ENCODE measurements at places on chromosomes 2 and 18.

DNA sequence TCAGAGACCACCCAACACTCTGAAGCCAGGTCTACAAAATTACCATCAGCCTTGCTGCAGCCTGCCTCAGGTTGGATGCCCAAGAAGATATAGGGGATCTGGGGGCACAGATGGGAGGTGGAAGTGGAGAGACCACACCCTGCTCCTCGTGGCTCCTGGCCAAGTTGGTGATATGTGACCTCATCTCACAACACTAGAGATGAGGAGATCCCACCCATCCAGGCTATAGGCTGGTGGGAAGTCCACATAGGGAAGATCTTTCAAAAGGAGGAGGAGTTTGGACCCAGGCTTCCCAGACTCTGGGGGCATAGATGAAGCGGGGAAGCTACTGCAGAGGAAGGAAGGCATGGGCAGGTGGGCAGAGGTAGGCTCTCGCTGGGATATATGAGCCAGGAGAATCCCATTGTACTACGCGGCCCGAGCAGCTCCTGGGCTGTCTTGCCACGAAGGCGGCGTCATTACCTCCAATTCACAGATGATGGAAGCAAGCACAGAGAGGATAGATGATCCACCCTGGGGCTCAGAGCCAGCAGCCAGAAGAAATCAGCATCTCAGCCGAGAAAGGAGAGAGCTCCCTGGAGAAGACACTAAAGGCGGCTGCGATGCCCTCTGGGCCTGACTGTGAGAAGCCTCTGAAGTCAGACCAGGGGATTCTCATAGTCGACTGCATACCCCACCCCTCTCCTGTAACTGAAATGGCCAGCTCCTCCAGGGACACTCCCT, 96.0 kb downstream of the RHOB start:
- no peak for DNase-seq

DNA sequence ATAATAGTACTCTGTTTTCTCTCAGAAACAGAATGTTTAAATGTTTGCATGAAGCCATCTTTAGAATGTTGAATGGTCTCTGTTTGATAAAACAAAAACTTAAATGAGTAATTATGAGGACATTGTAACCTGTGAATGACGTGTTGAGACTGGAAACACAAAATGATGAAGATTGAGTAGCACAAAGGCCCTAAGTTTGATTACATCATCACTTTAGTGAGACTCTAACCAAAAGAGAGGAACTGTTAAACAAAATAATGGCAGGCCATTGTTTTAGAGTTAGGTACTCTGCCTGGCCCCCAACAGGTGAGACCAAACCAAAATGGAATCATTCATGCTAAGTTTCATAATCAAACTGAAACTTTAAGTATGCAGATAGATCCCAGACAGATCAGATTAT, 1561.7 kb upstream of the SLC39A10 start:
- no peak for DNase-seq

GRCh38 chr2:23618794-23619530, 234.0 kb downstream of the KLHL29 start:
- no peak for DNase-seq

- DNase-seq: no peak
Measured at GRCh38 chr2:238168196-238169047, 9.7 kb downstream of the ERFE start.

GRCh38 chr2:15218423-15219086, 342.6 kb downstream of the NBAS start:
- no peak for DNase-seq

- DNase-seq: no peak
Measured at GRCh38 chr2:200757399-200757798, 54.3 kb upstream of the BZW1 start.

- DNase-seq: no peak
Measured at GRCh38 chr2:203532957-203533658, 2.0 kb downstream of the RAPH1 start.

DNA sequence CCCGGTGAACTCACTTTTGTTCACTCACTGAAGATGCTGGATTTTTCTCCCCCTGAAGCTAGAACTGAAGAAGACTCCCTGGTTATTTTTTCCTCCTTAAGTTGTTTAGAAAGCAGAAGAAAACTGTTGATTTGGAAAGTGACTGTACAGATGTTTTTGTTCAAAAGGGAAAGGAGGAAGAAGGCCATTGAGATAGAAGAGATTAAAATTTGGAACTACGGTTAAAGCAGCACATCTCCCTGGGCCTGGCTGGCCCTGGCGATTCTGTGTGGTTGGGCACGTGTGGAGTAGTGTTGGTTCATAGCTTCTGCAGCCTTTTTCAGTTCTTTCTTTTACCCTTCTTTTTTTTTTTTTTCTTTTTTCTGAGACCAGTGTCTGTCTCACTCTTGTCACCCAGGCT, 109.2 kb downstream of the MAP4K4 start:
- no peak for DNase-seq

- DNase-seq: no peak
Measured at GRCh38 chr2:168304024-168304681, 56.8 kb upstream of the STK39 start.

DNA sequence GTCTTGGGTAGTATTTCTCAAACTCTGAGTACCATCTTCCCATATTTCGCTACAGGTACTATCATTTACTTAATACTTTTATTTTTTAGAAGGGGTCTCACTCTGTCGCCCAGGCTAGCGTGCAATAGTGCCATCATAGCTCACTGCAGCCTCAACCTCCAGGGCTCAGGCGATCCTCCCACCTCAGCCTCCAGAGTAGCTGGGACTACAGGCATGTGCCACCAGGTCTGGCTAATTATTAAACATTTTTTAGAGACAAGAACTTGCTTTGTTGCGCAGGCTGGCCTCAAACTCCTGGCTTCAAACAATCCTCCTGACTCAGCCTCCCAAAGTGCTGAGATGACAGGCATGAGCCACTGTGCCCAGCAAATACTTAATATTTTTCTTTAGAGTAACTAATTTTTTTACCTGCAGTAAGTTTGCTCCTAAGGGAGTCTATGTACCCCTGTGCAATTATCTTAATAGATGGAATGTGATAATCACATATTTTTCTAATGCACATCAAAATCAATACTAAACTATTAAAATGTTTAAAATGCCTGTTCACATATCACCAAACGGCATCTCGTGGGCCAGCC, 100.6 kb upstream of the ST3GAL5 start:
- no peak for DNase-seq

DNA sequence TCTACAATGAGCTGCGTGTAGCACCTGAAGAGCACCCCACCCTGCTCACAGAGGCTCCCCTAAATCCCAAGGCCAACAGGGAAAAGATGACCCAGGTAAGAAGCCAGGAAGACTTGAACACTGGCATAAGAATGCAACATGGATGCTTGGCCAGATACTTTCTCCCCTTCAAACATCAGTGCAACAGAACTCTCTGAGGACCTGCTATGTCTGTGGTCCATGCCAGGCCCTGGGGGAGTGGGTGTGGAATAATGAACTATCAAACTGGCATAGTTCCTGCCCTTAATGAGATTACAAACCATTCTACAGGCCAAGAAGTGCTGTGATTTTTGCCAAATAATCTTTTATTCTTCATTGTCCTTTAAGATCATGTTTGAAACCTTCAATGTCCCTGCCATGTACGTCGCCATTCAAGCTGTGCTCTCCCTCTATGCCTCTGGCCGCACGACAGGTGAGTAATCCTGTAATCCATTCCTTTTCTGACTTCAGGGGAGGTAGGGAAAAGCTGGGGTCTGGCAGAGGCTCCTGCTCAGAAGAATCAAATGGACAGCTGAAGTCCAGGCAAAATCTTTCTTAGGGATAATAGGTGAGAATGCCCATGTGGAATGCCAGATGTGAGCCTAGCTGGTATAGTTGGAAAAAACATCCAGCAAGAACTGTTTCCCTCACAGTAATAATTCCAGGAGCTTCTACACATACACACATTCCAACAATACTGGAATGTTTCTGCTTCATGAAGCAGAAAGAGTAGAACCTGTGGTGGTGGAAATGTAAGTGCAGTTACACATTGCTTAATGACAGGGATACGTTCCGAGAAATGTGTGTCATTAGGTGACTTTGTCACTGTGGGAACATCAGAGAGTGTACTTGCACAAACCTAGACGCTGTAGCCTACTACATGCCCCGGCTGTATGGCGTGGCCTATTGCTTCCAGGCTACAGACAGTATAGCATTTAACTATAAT, 16.2 kb downstream of the ACTG2 start:
- no peak for DNase-seq

DNA sequence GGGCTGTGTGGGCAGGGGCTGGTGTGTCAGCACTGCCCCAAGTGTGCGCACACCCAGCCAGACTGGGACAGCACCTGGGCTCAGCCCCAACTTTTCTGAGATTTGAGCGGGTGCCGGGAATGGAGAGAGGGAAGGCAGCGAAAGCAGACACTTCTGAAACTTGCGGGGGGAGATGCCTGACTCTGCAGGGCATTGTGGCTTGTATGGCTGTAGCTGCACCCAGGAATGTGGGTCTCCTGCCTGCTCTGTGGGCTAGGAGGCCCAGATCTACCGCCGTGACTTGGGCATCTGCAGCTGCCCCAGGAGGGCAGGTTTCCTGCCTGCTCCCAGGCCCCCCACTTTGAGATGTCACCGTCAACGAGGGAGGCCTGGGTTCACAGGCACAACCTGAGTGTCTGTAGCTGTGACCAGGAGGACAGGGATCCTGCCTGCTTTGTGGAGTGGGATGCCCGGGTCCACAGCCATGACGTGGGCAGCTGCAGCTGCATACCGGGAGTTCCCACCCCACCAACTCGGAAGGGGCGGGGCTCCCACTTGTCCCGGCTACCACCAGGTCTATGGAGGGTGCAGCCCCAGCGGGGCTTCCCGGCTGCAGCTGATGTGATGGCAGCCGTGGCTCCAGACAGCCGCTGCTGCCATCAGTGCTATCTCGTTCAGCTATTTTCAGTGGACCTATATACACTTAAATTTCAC, 95.3 kb downstream of the DOK6 start:
- no peak for DNase-seq

GRCh38 chr18:5618047-5618688, 74.4 kb upstream of the EPB41L3 start:
- no peak for DNase-seq

GRCh38 chr18:46772357-46772756, 15.5 kb upstream of the ST8SIA5 start:
- DNase-seq: no peak

DNA sequence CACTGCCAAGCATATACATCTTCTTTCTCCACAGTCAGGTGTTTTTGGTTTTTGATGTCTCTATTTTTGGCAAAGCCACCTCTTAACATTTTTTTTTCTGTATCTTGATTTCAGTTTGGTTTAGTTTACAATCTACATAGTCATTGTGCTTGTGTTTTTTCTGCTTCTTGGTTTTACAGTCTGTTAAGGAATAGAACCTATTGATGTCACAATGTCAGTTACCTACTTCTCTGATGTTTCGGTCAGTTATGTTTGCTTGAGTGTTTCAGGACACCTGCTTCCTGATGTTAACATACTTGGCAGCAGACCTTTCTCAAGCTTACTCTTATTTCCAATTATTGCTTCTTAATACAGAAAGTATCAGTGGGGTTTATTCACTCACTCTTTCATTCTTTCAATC, 253.3 kb downstream of the SPAG16 start:
- DNase-seq: no peak

GRCh38 chr2:128249555-128249954, 69.1 kb downstream of the HS6ST1 start:
- DNase-seq: no peak

- DNase-seq: no peak
Measured at GRCh38 chr18:31598021-31598805, 6.5 kb downstream of the TTR start.

GRCh38 chr18:36828157-36828629, 609 bp downstream of the TPGS2 start:
- DNase-seq: peak; percentile 17

GRCh38 chr2:1791006-1791605, 46.8 kb upstream of the PXDN start:
- DNase-seq: no peak

- DNase-seq: no peak
Measured at GRCh38 chr2:45567974-45568789, 42.9 kb downstream of the SRBD1 start.

DNA sequence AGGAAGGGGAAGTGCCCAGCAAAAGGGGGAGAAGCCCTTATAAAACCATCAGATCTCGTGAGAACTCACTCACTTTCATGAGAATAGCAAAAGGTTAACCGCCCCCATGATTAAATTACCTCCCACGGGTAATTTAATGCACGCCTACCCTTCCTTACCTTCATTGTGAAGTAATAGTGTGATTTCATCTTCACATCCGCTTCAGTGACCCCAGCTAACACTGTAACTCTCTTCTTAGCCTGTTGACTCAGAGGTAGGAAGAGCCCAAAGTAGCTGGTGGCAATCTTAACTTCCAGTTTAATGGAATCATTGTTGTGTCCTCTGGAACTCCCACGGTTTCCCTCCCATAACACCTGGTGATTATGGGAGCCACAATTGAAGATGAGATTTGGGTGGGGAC, 120.5 kb downstream of the GULP1 start:
- DNase-seq: no peak

- DNase-seq: no peak
Measured at GRCh38 chr2:180625006-180625844, 355.2 kb upstream of the UBE2E3 start.

- DNase-seq: no peak
Measured at GRCh38 chr2:130387071-130387400, 31.2 kb downstream of the PTPN18 start.

DNA sequence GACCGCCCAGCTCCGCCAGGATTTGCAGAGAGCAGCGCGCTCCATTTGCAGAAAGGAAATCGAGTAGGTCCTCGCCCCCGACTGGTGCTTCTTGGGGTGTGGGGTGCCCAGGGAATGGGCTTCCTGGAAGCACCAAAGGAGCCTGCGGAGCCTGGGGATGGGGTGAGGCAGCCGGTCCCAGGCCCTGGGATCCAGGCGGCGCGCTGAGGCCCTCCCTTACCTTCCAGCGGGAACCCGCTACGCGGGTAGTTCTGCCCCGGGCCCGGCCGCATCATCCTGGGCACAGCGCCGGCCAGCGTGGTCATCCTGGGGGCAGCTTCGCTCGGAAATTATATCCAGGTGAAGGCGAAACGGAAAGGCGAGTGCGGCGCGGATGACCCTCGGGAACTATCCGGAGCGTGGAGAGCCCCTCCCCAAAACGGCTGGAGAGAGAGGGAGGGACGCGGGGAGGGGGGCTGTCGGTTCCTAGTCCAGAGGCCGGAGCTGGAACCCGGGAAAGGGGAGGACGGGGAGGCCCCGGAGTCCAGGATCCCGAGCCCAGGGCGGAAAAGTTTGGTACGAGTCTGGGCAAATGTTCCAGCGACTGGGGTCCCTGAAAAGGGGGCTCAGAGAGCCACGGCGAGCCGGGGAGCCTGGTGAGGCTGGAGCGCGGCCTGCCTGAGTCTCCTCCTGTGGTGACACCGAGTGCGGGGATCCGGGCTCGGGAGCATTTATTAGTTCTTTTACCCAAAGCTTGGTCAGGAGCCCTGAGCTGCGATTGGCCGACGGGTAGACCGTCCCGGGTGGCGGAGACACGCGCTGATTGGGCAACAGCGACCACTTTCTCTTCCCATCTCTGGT, at the start of gene PAX3:
Gene PAX3 (minus strand): TSS at position 688 of the 840 bp plus-strand sequence. CDS start 383 bp downstream, at position 305.
- no peak for DNase-seq

GRCh38 chr2:206442474-206442832, 879 bp upstream of the ADAM23 start:
- no peak for DNase-seq

Measured in T-helper 1 cell (primary cell).